ENCODE measurements at places on chromosomes 5 and 9.

DNA sequence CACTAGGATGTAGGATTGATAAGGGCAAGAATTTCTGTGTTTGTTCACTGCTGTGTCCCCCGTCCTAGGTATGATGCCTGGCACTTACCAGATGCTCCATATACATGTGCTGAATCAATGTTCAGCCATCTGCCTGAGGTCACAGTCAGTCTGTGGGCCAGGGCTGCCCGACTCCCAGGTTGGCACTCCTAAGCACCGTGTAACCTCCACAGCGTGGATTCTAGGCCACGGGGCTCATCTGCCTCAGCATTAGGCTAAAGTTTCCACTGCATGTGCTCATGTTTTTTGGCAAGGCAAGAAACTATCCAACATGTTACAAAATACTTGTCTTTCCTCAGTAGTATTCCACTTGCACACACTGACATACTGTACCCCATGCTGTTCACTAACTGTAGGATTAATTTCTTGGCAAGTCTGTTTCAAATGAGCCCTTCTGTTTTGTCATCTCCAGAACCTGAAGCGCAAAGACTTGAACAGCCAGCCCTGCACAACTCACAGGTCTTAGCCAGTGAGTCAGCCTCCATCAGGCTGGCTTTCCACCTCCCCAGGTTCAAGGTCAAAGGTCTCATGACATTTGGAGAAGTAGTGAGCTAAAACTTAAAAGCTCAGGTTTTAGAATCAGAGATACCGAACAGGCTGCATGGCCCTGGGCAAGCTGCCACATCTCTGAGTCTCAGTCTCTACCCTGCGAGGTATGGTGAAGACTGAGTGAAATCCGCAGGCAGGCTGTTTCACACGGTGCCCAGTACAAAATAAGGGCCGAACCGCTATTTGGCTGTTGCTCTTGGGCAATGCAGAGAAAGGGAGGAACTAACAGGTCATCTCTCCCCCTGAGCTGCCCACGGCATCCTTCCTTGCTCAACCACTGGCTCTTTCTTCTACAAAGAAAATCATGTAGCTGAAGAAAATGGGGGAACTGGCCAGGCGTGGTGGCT lies 7.2 kb downstream of the TOR1A start:
- DNase-seq, result no peak

GRCh38 chr5:172751761-172752510 lies 19.1 kb downstream of the DUSP1 start:
- no peak for DNase-seq

- no peak for DNase-seq
These were observed 121.8 kb downstream of the SLF1 start for GRCh38 chr5:94740286-94740685.

- no peak for DNase-seq
These were observed 120.6 kb downstream of the DAB2IP start for GRCh38 chr9:121771851-121772599.

- DNase-seq, result no peak
These were observed 56.5 kb upstream of the TRPM3 start for GRCh38 chr9:71177901-71178300.

- peak; percentile 40 for DNase-seq
These were observed 4.5 kb downstream of the REEP5 start for GRCh38 chr5:112917453-112917995.

GRCh38 chr5:4191041-4191440 lies 595.4 kb downstream of the IRX1 start:
- no peak for DNase-seq

- DNase-seq, result no peak
These were observed 29.3 kb downstream of the PPIC start for GRCh38 chr5:123007182-123007581.

- DNase-seq, result no peak
These were observed 1975.3 kb upstream of the CDH6 start for GRCh38 chr5:29218138-29218537.

GRCh38 chr9:81317939-81318338 lies 371.4 kb downstream of the TLE1 start:
- no peak for DNase-seq

- DNase-seq, result no peak
These were observed 2.8 kb upstream of the NKX2-5 start for GRCh38 chr5:173237875-173238220.

DNA sequence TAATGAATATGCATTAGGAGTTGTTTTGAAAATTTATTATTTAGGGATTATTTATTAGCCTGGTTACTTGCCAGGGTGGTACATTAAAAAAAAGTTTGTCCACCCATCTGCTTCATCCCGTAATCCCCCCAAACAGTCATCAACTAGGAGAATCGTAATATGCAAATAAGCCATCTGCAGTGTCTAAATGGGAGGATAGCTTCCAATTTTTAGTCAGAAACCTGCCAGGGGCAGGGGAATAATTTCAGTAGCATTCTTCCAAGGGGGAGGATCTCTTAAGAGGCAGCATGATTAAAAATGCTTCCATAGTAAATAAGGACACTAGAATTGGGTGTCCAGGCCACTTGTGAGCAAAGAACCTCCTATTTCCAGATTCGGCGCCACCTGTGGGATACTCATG lies 43.3 kb downstream of the SH3GL2 start:
- no peak for DNase-seq

GRCh38 chr9:92725266-92725545 lies 39.4 kb downstream of the BICD2 start:
- DNase-seq, result no peak

- no peak for DNase-seq
These were observed 159.6 kb upstream of the TAS2R1 start for GRCh38 chr5:9789777-9790176.

- no peak for DNase-seq
These were observed 467.6 kb downstream of the ARHGEF28 start for GRCh38 chr5:74093561-74093960.

- no peak for DNase-seq
These were observed 32.0 kb upstream of the EXOC3 start for GRCh38 chr5:410911-411517.

DNA sequence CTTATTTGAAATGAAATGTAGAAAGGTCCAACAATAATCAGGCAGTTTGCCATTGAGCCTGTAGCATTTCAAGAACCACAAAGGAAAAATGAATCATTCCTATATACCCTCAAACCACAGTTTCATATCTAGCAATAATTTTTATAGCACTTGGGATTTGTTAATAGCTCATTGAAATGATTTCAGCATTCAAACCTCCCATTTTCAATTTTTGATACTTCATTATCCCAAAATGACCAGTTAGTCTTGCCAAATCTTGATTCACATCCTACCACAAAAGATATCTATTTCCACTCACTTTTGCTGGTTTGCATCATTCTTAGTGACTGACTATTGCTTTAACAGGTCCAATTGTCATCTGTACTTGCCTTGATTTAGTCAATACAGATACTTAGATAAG lies 790.1 kb downstream of the TLE1 start:
- DNase-seq, result no peak

- DNase-seq, result no peak
These were observed 32.2 kb upstream of the TNFAIP8 start for GRCh38 chr5:119323601-119324000.

GRCh38 chr5:158200619-158201018 lies 341.7 kb upstream of the CLINT1 start:
- no peak for DNase-seq

GRCh38 chr5:132459031-132459982 lies 31.3 kb downstream of the IRF1 start:
- DNase-seq, result no peak

GRCh38 chr5:148511810-148512347 lies 128.1 kb downstream of the FBXO38 start:
- DNase-seq, result no peak

- DNase-seq, result no peak
These were observed 52.5 kb downstream of the NR3C1 start for GRCh38 chr5:143350751-143351602.

- no peak for DNase-seq
These were observed 41.6 kb downstream of the PRELID2 start for GRCh38 chr5:145793574-145793973.

GRCh38 chr9:122055701-122056100 lies 37.4 kb downstream of the TTLL11 start:
- DNase-seq, result no peak

GRCh38 chr5:33978306-33978705 lies 6.2 kb downstream of the SLC45A2 start:
- DNase-seq, result no peak

DNA sequence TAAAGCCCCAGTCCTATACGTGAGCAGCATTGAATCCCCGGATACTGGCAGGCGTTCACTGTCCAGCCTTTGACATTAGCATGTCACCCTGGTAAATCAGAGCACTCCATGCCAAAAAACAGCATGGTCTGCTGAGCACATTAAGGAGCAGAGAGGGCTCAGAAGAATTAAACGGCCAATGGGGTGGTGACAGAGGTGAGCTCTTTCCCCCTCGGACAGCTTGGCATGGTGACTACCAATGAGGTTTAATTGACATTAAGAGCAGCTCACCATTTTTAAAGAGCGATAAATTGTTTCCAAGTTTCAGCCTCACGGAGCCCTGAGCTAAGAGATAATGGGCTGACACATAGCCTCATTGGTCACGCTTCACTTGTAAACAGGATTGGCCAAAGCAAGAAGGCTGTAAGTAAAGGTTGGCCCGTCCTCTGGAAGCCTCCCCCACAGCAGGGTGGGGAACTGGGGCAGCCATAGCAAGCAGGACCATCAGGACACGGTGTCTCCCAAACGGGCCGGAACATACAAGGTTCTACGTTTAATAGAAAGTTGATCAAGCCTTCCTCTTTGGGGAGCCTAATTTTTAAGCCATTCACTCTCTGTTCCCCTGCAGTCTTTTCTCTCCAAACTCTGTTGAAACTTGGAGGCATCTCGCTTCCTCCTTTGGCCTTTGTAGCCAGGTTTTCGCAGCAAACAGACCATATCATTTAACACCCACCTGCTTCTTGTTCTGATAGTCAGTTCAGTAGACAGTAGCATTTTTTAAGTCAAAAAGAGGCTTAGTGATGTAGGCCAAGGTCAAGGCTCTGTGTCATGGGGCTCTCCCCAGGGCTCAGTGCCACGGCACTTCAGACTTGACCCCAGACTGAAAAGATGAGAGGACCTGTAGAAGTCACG lies 25.9 kb downstream of the QRFP start:
- peak; percentile 50 for DNase-seq

DNA sequence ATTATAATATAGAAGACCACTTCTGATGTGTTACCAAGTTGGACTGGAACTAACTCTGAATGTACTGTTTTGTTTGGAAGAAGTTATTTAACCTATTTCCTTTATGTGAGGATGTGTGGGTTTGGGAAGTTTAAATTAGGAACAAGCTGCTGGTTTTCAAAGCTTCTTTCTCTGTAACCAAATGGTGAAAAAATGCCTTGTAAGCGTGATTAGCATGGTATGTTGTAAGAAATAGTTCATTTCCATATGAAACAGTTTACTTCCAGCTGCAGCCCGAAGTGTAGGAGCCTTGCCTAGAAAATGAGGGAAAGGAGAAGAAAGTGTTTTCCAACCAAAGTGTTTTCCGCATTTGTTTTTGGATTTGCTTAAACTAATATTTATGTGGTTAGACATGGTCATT lies 36.0 kb downstream of the TTC1 start:
- DNase-seq, result no peak

- DNase-seq, result no peak
These were observed 25.9 kb downstream of the MTRR start for GRCh38 chr5:7894860-7895259.

DNA sequence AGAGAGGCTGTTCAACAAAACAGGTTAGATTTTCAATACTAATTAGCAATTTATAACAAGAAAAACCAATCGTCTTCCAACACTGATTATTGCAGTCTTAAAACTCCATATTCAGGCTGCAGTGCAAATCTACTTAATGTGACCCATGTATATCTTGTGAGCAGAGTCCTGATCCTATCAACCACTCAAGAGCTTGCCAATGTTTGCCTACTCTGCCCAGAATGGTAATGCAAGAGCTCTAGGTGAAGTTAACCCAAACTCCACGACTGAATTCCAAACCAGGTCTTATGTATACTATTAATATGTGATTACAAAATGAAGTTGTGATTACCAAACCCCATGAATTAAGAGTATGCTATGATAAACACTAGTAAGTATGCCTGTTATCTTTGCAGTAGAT lies 17.1 kb downstream of the EFNA5 start:
- DNase-seq, result no peak

- DNase-seq, result no peak
These were observed 115.4 kb downstream of the ZNF608 start for GRCh38 chr5:124630767-124631704.

- DNase-seq, result no peak
These were observed 40.8 kb downstream of the ZFR start for GRCh38 chr5:32403760-32404159.
